ENCODE measurements at places on chromosomes 11 and 22. TPM values are rescaled to one million over a fixed set of nuclear protein-coding genes. Genes with fewer than 3 reads are reported as not detected.

DNA sequence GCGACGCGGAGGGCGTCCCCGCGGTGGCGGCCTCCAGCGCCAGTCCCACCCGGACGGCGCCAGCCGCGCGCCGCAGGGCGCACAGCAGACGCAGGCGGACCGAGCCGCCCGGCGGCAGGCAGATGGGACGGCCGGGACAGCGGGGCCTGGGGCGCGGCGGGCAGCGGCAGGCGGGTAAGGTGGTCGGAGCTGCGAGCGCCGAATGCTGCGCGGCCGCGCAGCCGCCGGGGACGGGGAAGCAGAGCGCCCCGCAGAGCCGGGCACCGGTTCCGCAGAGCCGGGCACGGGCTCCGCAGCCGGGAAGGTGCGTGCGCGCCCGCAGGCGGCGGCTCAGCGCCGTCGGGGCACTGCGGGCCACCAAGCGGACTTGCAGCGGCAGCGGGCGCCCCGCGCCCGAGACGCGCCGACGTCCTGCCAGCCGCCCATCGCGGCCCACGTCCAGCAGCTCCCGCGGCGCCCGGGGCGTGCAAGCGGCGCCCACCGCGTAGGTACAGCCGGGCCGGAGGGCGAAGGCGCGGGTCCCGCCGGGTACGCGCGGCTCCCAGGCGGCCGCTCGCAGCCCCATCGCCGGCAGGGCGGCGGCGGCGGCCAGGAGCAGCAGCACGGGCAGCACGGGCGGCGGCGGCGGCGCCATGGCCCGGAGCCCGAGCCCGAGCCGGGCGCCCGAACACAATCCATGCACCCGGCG, 739 bp downstream of the CELSR1 start:
- no peak for DNase-seq

The SERPING1 gene
- 88.7 TPM for total RNA-seq

- DNase-seq: no peak
Observed at GRCh38 chr11:126469311-126469710, 113.8 kb downstream of the ST3GAL4 start.

DNA sequence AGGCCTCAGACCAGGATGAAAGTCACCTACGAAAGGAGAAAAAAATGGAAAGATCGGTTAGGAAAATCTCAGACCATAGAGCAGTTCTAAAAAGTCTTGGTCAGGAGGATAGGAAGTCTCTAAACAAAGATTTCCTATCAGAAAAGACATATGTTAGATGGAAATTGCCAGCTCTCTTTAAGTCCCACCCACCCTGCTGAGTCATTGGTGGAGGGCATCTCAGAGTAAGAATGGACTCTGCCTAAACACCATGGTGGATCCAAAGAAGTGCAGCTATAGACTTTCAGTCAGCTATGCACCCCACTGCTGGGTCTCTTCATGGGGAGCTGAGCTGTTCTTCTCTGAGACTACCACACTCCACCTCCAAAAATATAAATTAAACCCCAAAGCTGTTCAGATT, 3.7 kb downstream of the OR8B2 start:
- DNase-seq: no peak

DNA sequence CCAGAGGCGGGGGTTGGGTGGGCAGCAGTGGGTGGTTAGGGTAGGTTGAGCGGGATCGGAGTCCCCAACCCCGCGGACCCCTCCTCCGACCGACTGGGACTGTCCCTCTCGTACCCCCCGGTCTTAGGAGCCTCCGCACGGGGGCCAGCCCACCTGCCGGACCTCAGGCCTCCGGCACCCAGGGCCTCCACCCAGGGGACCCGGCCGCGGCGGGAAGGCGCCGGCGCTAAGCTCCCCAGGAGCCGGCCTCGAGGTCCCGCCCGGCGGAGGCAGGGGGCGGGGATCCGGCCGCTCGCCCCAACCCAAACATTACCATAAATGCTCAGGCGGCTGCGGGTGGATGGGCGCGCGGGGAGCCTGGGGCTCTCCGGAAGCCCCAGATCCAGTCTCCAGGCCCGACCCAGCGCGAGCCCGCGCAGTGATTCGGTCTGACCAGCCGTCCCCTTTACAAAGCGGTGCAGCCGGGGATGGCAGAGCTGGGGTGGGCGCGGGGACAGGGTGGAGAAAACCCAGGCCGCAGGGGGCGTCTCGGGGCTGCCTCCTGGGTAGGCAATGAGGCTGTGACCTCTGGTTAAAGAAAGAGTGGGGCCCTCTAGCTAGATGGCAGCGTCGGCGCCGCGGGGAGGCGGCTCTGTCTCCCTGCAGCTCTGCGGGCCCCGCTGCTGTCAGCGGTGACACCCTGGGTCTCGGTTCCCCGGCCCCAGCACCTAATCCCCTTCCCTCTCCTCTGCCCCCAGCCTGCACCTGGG, 4.0 kb upstream of the MCAM start:
- no peak for DNase-seq

DNA sequence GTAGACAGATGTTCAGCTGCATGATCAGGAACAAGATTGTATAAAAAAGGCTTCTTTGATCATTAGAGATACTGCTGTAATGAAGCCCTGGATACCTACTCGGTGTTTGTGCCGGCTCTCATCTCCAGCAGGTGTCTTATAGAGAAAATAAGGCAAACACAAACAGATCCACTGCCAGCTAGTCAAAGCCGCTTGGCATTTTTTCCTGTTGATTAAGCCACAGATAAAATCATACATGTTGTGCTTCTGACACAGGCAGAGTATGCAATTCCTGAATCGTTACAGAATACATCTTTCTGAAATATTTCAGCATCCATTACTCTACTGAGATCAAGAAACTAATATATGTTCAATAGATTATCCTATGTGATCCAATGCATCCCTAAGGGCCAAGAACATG, 206.9 kb downstream of the CADM1 start:
- DNase-seq: no peak

The APOL1 gene
- total RNA-seq: 19.6 TPM

- DNase-seq: peak; percentile 90
Observed at GRCh38 chr22:35021161-35021560, 44.8 kb upstream of the ISX start.

DNA sequence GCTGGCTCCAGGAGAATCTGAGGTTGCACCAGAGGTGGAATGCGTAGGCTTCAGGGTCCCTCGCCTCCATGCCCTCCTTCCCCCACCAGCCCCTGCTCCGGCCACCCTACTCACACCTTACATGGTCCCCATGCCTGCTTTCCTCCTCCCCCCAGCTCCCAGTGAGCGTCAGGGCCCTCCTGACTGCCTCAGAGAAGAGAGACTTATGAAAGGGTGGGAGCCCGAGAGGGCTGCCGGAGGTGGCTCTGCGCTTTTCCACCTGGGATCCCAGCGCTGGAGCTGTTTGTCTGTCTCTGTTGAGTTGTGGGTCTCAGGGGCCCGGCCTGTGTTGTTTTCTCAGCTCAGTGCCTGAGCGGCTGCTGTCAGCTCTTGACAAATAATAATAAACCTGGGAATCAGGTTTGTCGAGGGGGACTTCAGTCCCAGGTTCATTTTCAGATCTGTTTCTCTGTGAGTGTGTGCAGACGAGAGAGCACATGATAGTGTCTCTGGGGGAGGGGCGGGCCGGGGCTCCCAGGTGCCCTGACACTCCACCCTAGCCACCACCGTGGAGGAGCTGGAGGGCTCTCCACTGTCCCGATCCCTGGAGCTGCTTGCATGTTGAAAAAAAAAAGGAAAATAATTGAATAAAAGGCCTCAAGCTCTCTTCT, 153.7 kb downstream of the FEZ1 start:
- DNase-seq: peak; percentile 16

DNA sequence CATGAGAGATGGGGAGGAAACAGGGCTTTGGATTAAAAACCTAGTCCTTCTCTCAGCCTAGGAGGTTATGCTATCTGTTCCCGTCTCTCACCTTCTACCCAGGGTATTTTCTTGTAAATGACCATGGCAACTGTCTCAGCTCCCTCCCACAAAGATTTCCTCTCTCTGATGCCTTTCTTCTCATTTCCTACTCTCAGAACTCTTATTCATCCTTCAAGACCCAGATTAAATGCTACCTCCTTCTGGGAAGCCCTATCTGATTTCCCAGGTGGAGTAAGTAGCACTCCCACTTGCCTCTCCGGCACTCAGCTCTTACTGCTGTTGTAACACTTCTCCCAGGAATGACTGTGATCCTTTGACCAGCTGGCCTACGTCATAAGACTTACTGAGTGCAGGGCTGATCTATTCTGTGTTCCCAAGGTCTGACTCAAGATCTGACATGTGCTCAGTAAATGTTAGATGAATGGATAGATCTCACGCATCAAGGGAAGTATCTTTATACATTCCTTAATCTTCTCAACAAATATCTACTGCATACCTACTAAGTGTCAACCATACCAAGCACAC, 175.0 kb downstream of the TENM4 start:
- no peak for DNase-seq

The ANO9 gene
- total RNA-seq: 9.1 TPM

DNA sequence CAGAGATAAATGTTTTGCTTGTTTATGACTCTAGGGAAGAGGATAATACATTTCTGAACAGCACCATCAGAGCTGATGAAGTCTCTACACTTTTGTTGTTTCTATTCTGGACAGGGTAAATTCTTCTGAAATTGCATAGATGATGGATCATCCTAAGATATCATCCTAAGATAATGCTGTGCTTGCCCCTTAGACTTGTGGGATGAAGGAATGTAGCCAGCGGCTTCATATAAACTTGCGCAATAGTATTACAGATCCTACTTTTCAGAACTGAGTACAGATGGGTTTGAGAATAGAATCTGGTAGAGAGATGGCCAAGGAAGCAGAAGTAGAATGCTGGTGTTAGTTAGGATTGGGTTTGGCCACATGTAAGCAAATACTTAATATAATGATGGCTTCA, 61.0 kb downstream of the NCAM1 start:
- no peak for DNase-seq

DNA sequence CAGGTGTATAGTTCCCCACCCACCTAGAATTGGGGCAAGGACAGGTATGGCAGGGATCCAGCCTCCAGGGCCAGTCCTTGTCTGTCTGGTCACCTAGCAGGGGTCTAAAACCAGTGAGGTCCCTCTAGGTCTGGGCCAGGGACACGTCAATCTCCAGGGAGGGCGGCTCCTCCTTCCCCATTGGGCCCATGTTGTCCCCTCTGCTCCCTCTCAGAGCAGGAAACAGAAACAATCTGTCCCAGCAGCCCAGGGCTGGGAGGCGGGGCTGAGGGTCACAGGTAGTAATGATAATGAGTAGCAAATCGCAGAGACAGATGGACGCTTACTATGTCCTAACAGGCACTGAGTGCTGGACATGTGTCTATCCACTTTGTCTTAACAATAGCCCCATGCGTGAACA, 22.8 kb upstream of the SYT7 start:
- no peak for DNase-seq

GRCh38 chr22:37472418-37473006, 13.7 kb downstream of the MFNG start:
- DNase-seq: no peak

GRCh38 chr11:71119656-71120269, 132.6 kb downstream of the SHANK2 start:
- DNase-seq: no peak

DNA sequence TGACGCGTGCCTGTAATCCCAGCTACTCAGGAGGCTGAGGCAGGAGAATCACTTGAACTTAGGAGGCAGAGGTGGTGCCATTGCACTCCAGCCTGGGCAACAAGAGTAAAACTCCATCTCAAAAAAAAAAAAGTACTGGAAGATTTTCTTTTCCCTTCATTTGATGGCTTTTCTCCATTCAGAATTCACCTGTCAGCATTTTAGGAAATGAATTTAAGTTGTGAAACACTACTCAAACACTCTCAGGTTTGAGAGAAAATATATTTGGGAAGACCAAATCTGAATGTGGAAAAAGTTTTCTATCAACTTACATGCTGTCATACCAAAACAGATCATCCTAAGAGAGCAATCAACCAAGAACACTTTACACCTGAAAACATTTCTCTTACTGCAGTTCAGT, 2.7 kb downstream of the EIF4ENIF1 start:
- DNase-seq: no peak

GRCh38 chr11:44351006-44351660, 41.2 kb upstream of the ALX4 start:
- no peak for DNase-seq

DNA sequence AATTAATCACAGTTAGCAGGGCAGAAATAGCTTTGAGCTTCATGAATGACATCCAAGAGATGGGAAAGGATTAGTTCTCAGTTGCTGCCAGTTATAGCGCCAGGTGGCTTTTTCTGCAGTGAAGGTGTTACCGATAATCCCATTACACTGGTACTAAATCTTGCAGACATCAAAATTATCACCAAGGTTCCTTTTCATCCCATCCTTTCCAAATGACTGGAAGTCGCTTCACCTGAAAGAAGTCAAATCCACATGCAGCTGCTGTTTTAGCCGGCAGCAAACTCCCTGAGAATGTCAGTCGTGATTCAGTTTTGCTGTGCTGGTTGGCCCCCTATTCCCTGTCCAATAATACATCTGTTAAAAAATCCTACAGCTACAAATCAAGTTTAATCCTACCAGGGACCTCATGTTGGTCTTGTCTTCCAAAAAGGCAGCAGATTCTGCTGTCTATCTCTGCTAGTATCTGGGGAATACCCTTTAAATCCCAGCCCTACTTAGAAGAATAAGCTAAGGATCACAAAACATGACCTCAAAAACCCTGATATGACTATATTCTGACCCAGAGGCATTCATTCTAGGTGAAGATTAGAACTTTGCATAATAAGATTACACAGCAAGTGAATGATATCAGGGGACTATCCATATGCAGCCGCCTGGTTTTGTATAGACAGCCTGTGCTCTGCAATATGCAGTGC, 31.7 kb downstream of the IMMP1L start:
- DNase-seq: no peak

The TREH gene
- not detected for total RNA-seq

DNA sequence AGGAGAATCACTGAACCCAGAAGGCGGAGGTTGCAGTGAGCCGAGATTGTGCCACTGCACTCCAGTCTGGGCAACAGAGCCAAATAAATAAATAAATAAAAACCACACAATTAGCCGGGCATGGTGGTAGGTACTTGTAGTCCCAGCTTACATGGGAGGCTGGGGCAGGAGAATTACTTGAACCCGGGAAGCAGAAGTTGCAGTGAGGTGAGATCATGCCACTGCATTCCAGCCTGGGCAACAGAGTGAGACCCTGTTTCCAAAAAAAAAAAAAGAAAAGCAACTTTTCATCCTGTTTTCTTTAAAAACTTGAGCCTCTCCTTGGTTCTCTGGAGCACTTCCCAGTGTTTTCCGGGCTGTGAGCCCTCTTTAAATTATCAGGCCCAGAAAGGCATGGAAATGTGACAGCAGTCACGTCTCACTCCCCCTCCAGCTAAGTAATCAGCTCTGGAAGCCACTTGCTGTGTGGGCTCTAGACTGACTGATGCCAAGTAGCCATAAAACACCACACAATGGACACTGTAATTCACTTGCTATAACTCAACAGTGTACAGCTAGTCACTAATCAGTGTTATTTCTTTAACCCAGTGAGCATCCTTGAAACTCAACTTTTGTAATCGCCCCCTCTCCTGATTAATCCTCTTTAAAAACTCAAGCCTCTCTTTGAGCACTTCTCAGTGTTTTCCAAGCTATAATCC, 13.0 kb upstream of the MCHR1 start:
- no peak for DNase-seq

All from prostate gland (tissue), 2 donors.